HCT116 (cell line): ENCODE measurements at places on chromosomes 7 and 10. TPM values are rescaled to one million over a fixed set of nuclear protein-coding genes. Genes with fewer than 3 reads are reported as not detected.

The SPDYE5 gene
- total RNA-seq, result not detected

The RPEL1 gene
- 0.10 TPM for total RNA-seq

DNA sequence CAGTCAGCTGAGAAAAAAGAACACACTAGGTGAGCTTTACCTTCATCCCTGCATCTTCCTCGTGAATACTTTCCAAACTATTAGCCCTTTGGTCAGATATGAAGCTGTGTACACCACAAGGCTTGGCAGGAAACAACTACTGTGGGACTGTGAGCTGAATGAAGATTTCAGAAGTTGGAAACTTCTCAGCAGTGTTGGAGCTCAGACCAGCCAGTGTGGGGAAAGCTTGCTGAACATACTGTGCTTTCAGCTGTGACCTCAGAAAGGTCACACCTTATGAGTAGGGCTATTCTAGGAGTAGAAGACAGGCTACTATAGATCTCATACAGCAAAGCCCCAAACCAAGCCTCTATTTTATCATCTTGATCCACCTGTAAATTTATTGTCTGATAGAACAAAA lies 123.6 kb downstream of the EXOC4 start:
- H3K36me3 ChIP-seq, result no peaks in the 10 kb centered on the region
- H3K27me3 ChIP-seq, result no peaks in the 10 kb centered on the region
- no peak overlapping the region for H3K4me3 ChIP-seq
- DNase-seq, result no peak

GRCh38 chr7:132368246-132368900 lies 207.9 kb downstream of the PLXNA4 start:
- no peak for DNase-seq
- no peaks in the 10 kb centered on the region for H3K4me1 ChIP-seq
- no peak overlapping the region for H3K4me3 ChIP-seq
- no peaks in the 10 kb centered on the region for H3K36me3 ChIP-seq
- no peak overlapping the region for H3K27ac ChIP-seq

DNA sequence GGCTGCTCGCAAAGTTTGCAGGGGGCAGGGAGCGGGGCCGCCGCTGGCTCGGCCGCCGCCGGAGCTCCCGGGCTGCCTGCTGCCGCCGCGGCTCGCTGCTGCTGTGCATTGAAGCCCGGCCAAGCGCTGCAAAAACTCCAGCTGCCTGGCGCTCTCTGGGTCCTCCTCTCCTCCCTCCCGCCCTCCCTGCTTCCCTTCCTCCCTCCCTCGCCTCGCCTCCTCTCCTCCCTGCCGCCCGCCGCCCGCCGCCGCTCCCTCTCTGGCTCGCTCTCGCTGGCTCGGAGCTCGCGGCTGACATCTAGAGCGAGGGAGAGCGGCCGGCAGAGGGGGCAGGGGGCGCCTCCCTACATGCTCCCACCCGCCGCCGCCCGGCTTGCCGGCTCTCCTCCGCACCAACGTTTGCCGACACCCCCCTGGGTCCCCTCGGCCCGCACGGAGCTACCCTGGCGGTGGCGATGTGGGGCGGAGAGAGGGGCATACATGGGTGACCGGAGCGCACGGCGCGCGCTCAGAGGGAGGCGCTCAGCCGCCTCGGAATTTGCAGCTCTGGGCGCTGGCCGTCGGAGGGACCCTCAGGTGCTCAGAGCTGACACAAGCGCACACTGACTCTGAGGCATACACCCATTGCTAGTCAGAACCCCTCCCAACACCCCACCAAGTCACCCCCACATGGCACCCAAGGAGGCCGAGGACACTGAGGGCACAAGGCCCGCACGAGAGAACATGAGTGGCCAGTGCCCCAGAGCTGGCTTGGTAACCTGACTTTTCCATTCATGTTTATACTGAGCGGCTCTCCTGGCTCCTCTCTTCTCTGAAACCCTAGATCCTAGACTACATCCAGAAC lies 1.2 kb upstream of the PLXNA4 start:
- no peak overlapping the region for H3K27ac ChIP-seq
- H3K27me3 ChIP-seq, result peaks cover 30% of the 10 kb centered on the region
- no peak for DNase-seq
- H3K4me1 ChIP-seq, result no peaks in the 10 kb centered on the region
- H3K4me3 ChIP-seq, result no peak overlapping the region
- H3K36me3 ChIP-seq, result no peaks in the 10 kb centered on the region

- no peak overlapping the region for H3K27ac ChIP-seq
- no peak overlapping the region for H3K4me3 ChIP-seq
- DNase-seq, result no peak
- no peaks in the 10 kb centered on the region for H3K36me3 ChIP-seq
These were observed 62.3 kb upstream of the AHR start for GRCh38 chr7:17236171-17236570.

DNA sequence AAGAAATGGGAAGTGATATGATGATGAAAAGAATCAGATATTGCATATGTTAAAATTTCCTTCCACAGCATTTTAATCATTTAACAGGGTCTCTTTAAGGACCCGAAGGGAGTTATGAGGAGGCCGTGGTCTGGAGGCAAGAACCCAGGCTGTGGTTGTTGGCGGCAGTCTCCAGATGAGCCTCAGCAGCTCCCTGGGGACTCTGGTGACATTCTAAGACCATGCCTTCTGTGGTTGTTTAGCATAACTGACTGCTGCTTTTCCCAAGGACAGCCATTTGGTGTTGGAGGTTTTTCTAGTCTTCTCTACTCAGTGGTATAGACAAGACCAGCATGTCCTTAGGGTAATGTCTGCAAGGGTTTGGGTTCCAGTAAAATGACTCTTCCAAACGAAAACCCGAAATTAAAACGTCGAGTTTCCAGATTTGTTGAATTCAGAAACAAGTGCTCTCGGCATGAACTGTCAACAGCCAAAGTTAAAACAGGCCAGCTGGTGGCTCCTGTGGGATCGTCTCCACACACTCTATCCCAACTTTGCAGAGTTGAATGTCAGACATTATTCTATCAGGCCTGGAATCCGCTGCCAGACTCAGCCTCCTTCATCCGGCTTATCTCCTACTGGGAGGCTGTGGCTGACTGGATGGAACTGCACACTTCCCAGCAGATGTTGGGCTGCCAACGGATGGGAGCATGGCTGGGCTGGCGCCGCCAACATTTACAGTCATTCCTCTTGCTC lies 183.1 kb downstream of the TAX1BP1 start:
- no peak overlapping the region for H3K4me3 ChIP-seq
- H3K4me1 ChIP-seq, result 0 out of 2 replicates have a peak, but pooled peaks cover 4% of the 10 kb centered on the region
- DNase-seq, result no peak
- no peaks in the 10 kb centered on the region for H3K36me3 ChIP-seq
- no peaks in the 10 kb centered on the region for H3K27me3 ChIP-seq
- H3K27ac ChIP-seq, result no peak overlapping the region
